ENCODE measurements at places on chromosomes 3 and 15.

GRCh38 chr3:197296545-197296944 lies 1.9 kb downstream of the DLG1 start:
- no peak for DNase-seq

- DNase-seq = peak; percentile 2
These were observed 24.2 kb upstream of the SLC25A26 start for GRCh38 chr3:66196633-66197032.

- no peak for DNase-seq
These were observed 101.6 kb downstream of the OXNAD1 start for GRCh38 chr3:16366581-16366980.

DNA sequence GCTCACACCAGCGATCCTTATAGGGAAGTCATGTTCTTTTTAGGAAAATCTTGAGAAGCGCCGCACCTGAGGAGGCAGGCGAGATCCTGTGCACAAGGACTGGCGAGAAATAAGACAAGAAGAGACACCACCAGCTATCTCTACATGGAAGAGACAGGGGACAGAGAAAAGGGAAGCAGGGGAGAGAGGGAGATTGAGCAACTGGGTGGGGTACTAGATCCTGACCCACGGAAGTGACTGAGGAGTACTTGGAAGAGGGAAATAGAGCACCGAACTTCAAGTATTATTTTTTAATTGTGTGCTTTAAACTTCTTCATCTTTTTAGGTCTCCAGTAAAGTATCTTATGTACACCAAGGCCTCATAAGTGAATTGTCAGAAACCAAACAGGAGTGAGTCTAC lies 742.0 kb upstream of the LMCD1 start:
- no peak for DNase-seq

DNA sequence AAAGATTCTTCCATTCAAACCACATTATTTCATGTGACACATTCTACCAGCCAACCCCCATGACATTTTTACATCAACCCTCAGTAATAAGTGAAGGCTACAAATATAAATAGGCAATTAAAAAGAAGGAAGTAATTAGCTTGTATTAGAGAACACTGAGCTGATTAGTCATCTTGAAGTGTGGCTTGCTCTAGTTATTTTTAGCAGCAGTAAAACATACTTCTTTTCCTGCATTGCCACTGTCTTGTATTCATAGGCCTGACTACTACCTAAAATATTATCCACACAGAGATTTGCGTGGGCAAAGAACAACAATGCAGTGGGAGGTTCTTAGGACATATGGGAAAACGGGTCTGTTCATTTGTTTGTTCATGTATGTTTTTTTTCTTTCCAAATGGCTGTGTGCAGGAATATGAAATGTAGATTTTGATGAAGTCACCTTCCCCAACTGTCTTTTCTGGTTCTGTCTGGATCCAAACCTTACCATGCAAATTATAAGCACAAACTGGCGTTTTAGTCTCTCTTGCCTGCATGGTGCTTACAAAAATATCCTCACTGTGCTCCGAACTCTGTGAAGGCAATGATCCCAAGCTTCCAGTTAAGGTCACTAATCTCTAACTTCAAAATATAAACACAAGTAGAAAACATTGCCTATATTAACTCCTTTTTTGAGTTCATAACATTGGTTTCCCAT lies 31.5 kb upstream of the TM4SF4 start:
- no peak for DNase-seq

- peak; percentile 27 for DNase-seq
These were observed 61.5 kb downstream of the ASB7 start for GRCh38 chr15:100663915-100664281.

- DNase-seq = no peak
These were observed 26.6 kb downstream of the SLC28A1 start for GRCh38 chr15:84910928-84911623.

DNA sequence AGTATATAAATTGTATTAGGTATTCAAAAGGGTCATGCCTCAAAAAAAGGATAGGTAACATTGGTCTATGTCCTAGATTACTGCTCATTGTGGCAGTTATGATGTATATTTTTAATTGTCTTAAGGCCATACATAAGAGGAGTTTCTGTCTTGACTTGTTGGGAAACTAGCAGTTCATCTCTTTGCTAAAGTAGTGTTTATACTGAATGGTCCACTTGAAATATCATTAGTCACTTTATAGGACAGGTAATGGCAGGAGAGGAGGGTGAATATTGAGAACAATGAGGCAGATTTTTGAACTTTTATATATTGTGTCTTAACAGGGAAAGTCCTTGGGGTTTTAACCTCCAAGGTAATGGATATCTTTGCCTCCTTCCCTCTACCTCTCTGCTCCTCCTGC lies 58.4 kb downstream of the TP63 start:
- DNase-seq = no peak

DNA sequence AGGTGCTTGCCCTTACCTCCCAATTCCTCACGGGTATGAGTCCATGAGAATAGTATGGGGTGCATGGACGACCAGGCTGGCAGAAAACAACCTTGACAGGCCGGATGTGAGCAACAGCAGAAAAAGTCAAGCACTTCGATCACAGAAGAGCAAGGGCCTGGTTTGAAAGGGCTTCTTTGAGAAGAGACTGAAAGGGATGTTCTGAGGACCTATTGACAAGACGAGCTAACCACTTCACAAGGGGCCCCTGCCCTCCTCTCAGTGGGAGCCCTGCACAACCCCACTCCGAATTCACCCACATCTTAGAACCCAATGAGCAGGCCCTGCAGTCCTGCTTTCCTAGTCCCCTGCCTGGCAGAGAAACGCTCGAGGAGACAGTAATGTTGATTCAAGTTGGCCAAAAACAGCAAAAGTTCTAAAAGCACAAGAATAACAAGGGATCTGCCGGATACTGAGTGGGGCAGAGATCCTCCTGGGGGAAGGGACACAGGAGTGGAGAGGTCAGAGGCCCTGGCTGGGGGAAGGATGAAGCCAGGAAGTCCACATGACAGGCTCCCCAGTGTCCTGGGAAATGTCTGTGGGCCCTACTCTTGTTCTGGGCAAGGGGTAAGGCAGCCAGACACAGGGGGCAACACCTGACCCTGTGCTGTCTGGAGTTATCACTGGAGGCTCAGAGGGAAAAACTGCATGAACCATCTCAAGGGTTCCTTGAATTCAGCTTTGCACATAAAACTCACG lies 14.8 kb upstream of the CX3CR1 start:
- no peak for DNase-seq

- no peak for DNase-seq
These were observed 69.0 kb upstream of the HRH1 start for GRCh38 chr3:11085093-11085840.

DNA sequence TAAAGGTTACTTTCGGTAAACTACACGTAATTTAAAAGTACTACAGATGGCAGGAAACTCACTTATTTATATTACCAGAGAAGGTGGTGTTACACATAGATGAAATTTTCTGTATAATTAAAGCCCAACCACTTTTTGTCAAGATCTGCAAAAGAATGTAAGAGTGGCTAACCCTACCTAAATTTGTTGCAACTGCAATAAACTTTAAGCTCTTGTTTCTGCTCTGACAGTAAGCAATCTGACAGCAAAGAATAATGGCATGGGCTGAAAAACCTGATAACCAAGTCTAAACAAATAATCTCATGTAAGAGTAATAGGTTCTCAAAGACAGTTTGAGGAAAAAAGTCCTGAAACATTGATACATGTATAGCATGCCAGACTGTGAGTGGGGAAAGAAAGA lies 897.3 kb downstream of the TUSC7 start:
- no peak for DNase-seq
